ENCODE measurements at places on chromosomes 11 and 22.

DNA sequence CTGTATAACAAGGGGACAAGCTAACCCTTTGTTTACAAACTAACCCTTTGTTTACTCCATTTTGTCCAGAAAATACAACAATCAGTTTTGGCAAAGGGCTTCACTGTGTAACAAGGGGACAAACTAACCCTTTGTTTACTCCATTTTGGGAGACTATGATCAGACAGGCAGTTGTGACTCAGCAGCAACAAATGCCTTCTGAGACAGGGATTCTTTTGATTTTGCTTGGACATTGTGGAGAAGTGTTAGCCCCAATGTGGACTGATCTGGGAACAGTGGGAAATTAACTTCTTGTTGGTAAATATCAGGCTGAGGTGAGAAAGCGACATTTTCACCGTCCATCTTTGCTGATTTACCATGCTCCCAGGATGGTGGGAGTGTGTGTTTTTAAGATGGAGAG is 983 bp downstream of the EHF start:
- DNase-seq, result peak; percentile 40

- no peak for DNase-seq
Measured at GRCh38 chr11:79400717-79401330, 40.0 kb downstream of the TENM4 start.

- no peak for DNase-seq
Measured at GRCh38 chr11:71971680-71972079, 27.0 kb upstream of the IL18BP start.

DNA sequence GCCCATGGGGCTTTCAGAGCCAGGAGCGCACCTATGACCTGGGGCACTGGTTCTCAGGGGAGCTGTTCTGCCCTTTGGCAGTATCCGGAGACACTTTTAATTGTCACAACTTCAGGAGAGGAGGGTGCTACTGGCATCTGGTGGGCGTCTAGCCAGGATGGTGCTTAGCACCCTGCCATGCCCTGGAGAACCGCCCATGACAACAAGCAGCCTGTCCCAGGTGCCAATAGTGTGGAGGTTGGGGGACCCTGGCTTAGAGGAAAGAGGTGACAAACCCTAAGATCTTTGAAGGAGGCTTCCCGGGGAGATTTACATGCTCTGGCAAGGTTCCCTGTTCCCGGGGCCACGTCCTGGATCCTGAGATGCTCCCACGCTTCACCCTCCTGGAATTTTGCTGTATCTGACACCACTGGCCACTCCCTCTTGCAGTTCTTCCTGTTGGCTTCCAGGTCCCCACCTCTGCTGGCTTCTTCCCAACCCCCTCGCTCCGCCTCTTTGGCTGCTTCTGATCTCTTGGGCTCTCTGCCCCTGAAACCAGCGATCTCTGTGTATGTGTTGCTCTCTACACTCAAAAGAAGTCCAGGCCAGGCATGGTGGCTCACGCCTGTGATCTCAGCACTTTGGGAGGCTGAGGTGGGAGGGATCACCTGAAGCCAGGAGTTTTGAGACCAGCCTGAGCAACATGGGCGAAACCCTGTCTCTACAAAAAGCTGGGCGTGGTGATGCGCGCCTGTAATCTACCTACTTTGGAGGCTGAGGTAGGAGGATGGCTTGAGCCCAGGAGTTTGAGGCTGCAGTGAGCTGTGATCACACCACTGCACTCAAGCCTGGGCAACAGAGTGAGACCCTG is 31.1 kb downstream of the FADS3 start:
- DNase-seq, result no peak

GRCh38 chr11:5928271-5928670 is 13.8 kb upstream of the OR56A3 start:
- no peak for DNase-seq
